ENCODE measurements at places on chromosomes 7 and 10. TPM values are rescaled to one million over a fixed set of nuclear protein-coding genes. Genes with fewer than 3 reads are reported as not detected.

- no peak for DNase-seq
Measured at GRCh38 chr10:2556883-2557282, 510.5 kb upstream of the PFKP start.

The PHYHIPL gene
- polyA plus RNA-seq = not detected

DNA sequence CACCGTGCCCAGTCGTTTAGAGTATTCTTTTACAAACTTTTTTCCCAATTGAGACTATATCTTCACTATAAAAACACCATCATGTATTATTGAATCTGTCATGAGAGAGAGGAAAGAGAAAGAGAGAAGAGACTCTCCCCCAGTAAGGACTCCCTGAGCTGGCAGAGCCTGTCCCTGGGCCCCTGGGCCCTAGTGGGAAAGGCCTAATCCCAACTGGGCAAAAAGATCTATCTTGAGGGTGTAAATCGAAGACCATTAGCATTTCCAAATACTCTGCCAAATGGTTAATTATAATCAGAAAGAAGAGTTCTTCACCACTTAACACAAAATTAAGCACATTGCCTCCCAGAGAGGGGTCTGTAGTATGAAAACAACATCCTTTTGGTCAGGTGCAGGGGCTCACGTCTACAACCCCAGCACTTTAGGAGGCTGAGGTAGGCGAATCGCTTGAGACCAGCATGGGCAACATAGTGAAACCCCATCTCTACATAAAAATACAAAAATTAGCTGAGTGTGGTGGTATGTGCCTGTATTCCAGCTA is 108.2 kb downstream of the SKIDA1 start:
- DNase-seq = no peak

DNA sequence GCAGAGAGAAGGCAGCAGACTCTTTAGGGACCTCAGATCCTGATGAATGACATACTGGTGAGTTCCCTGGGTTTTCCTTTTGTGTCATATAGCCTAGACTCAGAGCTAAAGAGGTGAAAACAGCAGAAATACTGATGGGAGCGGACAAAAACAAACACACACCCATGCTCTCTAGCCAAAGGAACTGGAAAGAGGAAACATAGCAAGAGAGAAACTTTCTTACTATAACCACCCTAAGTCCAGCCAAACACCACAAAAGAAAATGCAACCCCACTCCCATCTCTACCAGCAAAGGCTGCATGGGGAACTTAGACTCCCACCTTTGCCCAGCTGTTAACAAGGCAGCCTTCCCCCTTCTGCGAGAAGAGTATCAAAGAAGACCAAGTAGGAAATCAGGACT is 16.3 kb downstream of the GSAP start:
- DNase-seq = no peak

GRCh38 chr10:129864082-129864481 is 100.0 kb downstream of the EBF3 start:
- no peak for DNase-seq

The CTTNBP2 gene
- not detected for polyA plus RNA-seq

The UBE2D1 gene
- polyA plus RNA-seq = 19.1 TPM

- no peak for DNase-seq
Measured at GRCh38 chr10:58638388-58638787, 125.7 kb downstream of the BICC1 start.

GRCh38 chr7:139775829-139776266 is 1.9 kb downstream of the HIPK2 start:
- DNase-seq = peak; percentile 65

DNA sequence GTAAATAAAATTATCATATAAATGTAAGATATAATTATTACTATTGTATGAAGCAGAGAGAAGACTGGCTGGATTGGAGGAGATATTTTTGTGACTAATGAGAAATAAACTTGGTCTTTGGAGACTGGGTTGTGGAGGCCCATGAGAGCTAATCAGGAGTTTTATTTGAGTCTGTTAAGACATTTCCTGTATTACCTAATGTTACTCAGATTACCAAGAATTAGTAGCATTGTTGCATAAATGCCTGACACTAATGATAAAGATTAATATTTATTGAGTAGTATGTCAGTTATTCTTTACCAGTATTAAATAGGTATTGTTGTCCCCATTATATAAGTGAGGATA is 7.1 kb downstream of the CCDC126 start:
- DNase-seq = no peak

The PARD3 gene
- 25.6 TPM for polyA plus RNA-seq

The THSD7A gene
- not detected for polyA plus RNA-seq

The TCF7L2 gene
- polyA plus RNA-seq = 2.6 TPM

DNA sequence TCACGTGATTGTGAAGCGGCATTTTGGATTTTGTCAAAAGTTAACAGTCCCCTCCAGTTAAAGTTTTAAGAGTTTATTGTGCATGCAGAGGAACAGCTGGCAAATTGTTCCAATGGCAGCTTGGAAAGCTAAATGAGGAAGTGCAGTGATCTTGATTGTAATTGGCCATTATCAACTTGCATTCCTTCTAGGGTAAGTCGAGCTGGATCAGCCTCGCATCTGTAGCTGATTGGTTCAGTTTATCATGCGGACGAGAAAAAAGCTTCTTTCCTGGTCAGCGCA is 566 bp downstream of the ZNF789 start:
- DNase-seq = peak; percentile 54

- DNase-seq = no peak
Measured at GRCh38 chr10:89280508-89280907, 21.3 kb upstream of the IFIT2 start.

GRCh38 chr10:86665868-86666267 is 2.4 kb upstream of the LDB3 start:
- no peak for DNase-seq

DNA sequence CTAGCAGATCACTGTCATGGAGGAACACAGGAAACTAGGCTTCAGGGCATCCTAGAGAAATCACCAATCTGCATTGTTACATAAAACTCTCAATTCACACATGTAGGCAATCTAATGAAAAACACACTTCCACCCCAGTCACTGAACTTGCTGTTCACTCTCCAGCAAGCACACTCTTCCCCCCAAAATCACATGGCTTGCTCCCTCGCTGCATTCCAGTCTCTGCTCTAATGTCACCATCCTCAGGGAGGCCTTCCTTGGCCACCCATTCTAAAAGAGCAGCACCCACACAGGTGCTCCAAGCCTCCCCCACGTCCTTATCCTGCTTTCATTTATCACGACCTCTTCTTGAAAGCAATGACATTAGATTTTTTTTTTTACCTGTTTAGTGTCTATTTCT is 19.6 kb downstream of the CUL2 start:
- DNase-seq = no peak

The GHRHR gene
- not detected for polyA plus RNA-seq

DNA sequence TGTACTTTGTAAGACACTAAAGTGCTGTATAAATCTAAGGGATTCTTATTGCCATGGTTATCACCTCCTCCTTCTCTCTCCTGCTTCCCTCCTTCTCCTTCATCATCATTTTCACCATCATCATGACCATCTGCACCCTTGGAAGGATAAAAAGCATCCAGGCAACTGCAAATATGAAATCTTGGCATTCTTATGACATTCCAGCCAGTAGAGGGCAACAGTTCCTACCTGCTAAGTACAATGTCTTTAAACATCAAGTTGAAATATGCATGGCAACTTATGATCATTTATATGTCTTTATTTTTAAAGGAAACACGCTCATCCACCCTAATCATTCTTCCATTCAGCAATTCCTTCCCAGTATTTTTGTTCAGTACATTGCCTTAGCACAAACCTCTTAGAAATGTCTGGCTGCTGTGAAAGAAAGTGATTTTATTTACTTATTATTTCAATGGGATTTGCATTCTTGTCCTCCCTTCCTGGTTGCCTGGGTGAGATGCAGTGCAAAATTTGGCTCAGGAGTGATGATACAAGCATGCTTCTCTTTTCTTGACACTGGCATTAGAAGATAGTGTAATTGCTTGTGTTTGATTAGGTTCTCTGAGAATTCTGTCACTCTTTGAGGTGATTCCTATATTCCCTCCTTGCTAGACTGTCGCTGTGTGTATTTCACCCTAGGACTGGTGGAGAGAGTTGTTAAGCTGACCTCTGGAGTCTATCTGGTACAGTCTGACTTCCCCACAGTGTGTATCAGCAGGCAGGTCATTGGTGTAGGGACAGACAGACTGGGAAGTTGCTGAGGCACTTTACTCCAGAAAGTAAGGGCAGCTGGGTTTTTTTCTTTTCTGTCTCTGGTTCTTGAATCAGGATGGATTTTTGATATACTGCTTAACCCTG is 188.5 kb upstream of the BMPER start:
- peak; percentile 53 for DNase-seq

The TAS2R16 gene
- polyA plus RNA-seq = not detected

The ABCA13 gene
- 0.23 TPM for polyA plus RNA-seq

GRCh38 chr10:16799621-16800020 is 17.6 kb downstream of the RSU1 start:
- no peak for DNase-seq

GRCh38 chr7:151207804-151208203 is 2.5 kb downstream of the H2BK1 start:
- no peak for DNase-seq

- no peak for DNase-seq
Measured at GRCh38 chr10:52653263-52653909, 119.2 kb downstream of the MBL2 start.

DNA sequence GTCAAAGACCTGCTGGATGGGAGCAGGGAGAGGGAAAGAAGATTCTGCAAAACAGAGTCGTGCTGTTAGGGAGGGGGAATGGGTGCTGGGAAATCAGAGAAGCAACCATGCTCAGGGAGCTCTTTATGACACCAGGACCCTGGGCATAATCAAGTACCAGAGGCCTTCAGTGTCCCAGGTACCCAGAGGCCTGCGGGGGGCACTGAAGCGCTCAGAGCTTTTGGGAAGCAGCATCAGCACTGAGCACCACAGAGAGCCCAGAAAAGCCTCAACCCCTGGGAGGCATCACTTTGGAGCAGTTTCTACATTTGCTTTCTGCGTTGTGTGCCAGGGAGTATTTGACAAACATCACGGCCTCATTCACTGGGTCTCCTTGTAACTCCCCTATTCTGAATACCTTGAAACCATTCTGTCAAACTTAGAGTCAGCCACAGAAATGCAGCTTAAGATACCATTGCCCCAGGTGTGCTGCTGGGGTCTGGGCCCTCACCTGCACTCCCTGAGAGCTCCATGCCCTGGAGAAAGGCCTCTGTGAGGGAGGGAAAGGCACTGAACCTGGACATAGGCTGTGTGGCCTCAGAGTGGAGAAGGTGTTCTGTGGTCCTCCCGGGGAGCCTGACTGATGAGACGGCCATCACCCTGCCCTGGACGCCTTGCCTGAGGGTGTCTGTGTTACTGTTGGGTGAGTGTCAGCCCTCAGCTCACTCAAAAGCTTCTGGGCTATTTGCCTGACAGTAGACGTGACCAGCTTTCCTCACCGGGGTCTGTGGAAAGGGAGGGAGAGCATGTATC is 37.1 kb downstream of the CXCL12 start:
- no peak for DNase-seq

The GALNT17 gene
- not detected for polyA plus RNA-seq

- no peak for DNase-seq
Measured at GRCh38 chr7:121406944-121407343, 10.8 kb upstream of the FAM3C start.

The OR2A2 gene
- polyA plus RNA-seq = not detected

DNA sequence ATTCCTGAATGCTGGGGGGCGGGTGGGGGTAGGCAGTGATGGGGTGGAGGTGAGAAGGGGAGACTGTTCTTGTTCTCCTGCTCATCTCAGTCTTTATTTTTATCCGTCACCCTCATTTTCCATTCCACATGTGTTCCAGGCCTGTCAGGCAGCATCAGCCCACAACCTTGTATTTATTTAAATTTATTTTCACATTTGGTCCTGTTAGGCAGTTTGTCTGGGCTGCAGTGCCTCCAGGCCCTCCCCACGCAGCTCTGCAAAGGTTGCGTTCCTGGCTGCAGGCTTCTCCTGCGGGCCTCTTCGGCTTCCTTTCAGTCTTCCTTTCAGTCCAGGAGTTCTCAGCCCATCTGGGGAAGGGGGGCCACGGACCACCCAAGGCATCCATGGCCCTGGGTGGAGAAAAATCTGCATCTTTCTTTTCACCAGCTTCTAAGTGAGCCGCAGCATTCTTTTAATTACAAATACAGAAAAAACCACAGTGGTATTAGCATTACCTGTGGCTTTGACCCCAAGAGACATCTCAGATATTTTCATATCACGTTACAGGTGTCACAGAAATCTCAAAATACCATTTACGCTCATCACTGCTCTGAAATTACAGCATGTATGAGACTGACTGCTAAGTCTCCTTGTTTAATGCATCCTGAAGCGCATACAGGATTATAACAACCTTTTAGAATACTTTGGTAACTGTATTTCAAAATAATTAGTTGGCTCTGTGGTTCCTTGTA is 94.0 kb downstream of the C10orf105 start:
- DNase-seq = no peak

DNA sequence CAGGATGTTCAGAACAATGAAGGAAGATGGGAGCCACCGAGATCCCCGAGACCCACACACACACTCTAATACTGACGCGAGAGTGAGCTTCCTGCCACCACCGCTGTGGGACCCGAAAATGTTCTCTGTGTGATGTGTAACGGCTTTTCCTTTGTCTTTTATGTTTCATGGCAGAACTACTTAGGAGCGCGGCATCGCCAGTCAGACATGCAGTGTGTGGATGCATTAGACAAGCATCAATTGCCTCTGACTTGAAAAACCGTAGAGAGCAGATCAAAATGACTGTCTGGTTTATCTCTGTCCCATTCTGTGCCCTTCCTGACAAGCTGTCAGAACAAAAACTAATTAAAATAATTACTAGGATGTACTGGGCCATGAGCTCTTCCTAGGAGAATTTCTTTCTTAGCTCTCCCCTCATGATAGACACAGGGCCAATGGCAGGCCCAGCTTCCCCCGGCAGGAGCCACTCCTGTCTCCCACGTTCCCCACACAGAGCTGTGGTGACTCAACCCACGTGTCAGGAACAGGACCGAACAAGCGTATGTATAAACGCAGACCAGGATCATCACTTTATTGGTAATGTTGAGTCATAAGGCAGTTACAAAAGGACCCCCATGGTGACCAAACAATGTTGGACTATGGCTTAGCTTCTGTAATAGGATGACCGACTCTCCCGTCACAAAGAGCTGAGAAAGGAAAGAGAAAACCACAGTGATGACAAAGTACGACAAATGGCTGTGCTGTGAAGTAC is 705.0 kb downstream of the PARD3 start:
- DNase-seq = peak; percentile 90

The OR2A1 gene
- not detected for polyA plus RNA-seq

The KLLN gene
- 0.16 TPM for polyA plus RNA-seq

DNA sequence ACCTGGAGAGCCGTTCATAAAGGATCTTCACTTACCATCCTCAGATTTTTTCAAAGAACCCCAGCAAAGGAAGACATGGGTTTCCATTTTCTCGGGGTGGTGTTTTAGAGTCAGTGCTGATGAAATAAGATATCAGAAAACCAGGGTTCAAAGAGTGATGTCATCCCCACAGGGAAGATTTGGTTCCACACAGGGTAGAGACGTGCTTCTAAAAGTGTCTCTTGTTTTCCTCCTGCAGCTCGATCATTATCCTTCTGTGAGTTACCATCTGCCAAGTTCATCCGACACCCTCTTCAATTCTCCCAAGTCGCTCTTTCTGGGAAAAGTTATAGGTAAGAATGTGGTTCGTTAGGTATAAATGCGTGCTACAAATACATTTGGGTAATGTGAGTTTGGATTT is 323.8 kb upstream of the C7orf33 start:
- no peak for DNase-seq

The TRIM50 gene
- polyA plus RNA-seq = not detected

The C10orf67 gene
- polyA plus RNA-seq = 0.18 TPM

GRCh38 chr10:6124666-6125065 is 35.8 kb downstream of the RBM17 start:
- no peak for DNase-seq

Data from foreskin keratinocyte (primary cell).